ENCODE measurements at places on chromosomes 16 and 17.

DNA sequence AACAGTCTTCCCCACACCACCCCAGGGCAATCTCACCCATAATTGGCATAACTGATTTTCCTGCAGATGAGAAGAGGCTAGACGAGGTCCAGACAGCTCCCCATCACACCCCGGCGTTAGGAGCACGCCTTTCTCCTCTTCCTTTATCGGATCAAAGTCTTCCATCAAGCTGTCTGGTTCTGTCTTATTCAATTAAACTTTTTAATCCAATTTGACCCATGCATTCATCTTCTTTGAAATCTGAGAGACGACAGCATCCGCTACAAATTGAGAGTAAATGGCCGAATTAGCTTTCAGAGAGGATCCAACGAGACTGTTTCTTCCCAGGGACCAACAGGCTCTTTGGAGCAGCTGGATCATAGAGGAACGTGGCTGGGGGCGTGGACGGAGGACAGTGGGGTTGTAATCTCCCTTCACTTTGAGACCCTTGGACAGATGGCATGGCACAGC lies 44.4 kb upstream of the GPRC5B start:
- DNase-seq = peak; percentile 47

DNA sequence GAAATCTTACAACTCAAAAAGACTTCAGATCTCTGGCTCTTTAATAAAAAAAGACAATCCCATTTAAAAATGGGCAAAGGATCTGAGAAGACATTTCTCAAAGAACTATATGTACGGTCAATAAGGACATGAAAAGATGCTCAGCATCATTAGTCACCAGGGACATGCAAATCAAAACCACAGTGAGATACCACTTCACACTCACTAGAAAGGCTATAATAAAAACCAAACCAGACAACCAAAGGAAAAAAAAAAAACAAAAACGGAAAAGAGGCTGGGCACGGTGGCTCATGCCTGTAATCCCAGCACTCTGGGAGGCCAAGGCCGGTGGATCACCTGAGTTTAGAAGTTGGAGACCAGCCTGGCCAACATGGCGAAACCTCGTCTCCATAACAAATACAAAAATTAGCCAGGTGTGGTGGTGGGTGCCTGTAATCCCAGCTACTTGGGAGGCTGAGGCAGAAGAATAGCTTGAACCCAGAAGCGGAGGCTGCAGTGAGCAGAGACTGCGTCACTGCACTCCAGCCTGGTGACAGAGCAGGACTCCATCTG lies 1.7 kb upstream of the NPIPB7 start:
- DNase-seq = no peak

DNA sequence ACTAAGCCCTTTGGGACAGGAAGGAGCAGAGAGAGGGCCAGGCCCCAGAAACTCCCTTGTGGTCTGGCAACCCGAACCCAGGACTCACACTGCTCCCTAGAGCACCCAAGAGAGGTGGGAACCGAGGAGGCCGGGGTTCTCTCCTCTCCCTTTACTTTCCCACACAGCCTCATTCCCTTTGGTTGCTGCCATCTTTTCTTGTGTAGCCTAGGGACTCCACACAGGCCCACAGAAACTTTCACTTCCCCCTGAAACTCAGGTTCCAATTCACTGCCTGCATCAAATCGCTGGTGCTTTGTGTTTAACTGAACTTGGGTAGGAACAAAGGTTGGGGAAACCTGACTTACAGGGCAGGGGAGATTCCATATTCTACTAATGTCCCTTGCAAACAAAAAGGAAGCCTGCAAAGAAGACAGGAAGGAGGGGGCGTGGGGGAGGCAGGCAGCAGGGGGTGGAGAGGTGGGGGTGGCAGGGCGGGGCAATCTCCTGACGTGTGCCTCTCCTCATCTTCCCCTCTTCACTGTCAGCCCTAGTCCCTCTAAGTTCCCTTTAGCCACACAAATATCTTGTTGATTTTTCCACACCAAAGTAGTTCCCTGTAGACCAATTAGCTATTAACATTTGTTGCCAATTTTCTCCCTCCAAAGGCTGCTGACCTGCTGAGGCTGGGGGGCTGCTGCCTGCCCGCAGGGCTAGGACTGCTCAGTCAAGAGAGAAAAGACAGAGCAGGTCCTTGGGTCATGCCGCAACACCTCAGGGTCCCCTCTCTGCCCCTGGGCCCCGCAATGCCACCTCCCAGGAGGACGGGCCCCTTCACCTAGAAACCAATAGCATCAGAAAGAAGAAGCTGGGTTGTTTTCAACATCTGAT lies 8.0 kb downstream of the ST3GAL2 start:
- no peak for DNase-seq

DNA sequence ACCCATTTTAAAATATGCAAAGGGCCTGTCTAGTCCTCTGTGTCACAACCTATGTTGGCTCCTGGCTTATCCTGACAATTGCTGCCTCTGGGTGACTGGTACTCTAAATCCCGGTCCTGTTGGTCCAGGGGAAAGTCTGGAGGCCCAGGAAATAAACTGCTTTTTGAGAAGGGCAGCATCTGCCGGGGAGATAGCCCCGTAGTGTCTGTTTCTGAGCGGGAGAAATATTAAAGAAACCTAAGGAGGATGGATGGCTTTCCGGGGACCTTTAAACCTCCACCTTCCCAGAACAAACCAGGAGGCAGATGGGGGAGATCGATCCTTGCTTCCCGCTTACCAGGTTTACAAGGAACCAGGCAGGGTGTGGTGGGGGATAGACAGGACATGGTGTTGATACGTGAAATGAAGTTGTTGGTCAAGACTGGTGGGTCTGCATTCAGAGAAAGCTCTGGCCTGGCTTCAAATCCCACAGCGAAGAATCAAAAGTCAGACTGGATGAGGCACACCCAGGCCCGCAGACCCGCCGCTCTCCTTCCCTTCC lies 3.8 kb downstream of the HOXB2 start:
- DNase-seq = no peak

DNA sequence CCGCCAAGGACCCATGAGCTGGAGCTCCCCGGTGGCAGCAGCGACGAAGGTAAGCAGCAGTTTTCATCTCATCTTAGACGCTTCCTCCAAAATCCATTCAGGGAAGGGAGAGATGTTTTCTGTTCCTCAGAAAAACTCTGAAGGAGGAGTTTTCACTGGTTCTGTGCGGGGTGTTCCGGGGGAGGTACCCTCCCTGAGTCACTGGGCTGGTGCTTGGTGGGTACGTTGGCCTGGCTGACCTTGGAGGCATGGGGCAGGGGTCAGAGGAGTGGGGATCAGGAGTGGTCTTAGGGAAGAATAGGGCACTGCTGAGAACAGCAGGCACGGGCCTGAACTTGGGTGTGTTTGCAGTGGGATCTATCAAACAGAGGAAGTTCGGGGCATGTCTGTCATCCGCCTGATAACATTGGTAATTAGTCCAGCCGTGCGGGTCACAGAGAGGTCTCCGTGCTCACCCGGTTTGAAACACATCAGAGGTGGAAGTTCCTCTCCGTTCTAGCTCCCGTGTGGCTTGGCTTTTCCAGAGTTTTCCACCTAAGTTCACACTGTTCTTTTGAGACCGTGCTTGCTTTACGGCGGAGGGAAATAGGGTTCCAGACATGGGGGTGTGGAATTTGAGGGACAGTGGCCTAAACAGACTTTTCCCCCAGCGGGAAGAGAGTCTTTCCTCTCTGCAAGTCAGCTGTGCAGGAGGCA lies 59.6 kb upstream of the CIBAR2 start:
- DNase-seq = peak; percentile 64

DNA sequence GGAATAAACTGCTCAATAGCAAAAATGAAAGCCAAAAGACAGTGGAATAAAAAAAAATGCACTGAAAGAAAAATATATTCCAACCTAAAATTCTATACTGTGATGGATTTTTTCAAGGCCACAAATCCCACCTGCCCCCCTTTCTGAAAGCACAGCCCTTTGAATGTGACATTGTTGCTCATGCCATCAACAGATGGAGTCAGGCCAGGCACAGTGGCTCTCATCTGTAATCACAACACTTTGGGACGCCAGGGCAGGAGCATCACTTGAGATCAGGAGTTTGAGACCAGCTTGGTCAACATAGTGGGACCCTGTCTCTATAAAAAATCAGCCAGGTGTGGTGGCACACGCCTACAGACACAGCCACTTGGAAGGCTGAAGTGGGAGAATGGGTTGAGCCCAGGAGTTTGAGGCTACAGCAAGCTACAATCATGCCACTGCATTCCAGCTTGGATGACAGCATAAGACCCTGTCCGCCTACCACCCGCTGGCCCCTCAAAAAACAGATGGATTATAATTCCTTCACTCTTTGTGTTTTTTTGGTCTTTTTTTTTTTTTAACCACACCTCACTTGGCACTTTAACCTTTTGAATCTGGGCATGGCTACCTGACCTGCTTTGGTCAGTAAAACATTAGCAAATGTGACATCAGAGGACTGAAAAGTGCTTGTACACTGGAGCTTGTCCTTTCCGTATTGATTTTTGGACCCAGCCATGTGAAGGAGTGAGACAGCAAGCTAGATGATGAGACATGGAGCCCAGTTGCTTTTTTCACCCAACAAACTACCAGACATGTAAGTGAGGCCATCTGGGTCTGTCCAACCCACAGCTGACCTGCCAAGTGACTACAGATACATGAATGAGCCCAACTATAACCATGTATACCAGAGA lies 36.3 kb downstream of the GLG1 start:
- DNase-seq = no peak

DNA sequence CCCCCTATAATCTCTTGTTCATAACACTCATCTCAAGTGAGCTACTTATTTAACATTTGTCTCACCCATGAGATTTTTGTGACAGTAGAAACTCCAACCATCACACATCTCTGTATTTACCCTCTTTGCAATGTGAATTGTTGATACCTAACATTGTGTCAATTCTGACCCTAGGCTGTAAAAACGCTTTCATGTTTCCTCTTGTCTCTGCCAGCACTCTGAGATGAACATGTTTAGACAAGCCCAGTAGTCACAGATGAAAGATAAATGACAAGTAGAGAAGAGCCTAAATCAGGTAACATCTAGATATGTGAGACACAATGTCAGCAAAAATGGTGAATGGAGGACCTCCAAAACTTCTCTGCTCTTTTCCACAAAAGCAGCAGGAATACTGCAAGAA lies 1254.5 kb upstream of the GOT2 start:
- DNase-seq = no peak

GRCh38 chr16:79121906-79122305 lies 478.6 kb downstream of the MAF start:
- no peak for DNase-seq

- no peak for DNase-seq
Observed at GRCh38 chr17:57965521-57966160, 10.4 kb upstream of the CUEDC1 start.

DNA sequence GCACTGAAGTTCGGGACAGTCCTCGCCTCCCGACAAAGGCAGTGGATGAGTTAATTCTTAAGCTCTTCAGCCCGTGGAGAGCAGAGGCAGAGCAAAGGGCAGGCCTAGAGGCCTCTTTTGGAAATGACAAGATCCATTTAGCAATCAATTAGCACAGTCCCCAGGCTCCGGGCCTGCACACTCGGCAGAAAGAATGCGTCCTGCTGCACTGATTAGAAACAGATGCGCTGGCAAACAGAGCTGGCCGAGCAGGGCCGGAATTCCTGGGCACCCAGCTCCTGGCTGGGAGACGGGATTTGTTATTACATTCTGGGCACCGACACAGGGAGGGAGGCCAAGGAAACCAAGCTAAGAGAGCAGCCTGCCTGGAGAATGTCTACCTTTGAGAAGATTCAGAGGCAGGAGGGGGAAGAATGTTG lies 162.9 kb downstream of the COPRS start:
- DNase-seq = peak; percentile 90

GRCh38 chr17:63481488-63481870 lies 4.6 kb downstream of the ACE start:
- DNase-seq = no peak

DNA sequence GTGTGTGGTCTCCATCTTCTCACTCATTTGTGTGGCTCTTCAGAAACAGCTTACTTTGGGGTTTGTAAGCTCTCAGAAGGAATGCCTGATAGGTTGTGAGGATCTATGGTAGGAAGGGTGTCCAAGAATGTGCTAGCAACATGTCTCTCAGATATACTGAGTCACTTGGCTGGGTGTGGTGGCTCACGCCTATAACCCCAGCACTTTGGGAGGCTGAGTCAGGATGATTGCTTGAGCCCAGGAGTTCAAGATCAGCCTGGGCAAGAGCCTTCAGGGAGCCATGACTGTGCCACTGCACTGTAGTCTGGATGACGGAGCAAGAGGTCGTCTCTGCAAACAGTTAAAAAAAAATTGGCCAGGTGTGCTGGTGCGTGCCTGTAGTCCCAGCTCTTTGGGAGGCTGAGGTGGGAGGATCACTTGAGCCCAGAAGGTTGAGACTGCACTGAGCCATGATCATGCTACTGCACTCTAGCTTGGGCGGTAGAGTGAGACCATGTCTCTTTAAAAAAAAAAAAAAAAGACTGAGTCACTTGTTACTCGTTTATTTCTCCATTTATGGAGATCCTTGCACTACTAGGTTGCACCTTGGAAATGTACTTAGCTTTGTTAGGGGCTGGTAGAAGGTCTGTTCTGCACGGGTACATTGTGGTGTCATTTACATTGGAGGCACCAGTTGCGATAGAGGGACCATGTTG lies 232.0 kb downstream of the SNX29 start:
- DNase-seq = no peak

DNA sequence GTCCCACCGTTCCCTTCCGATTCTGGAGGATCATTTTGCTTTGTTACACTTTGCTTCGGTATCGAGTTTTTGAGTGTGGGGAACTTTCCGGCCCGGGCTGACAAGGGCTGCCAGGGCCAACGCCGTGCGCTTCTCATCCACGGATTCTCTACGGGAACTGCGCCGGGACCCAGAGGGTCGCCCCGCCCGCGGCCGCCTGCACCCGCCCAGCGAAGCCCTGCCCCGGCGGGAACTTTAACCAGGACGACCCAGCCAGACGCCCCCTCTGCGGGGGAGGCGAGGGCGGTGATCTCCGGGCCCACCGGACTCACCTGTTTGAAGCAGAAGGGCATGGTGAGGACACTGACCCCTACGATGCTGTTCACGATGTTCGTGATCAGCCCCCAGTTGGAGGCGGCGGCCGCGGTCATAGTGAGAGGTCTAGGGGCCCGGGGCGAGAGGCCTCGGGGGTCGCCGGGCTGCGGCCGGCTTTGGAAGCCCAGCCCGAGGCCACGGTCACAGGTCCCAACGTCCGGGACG lies 536 bp downstream of the SLC38A10 start:
- DNase-seq = peak; percentile 74

DNA sequence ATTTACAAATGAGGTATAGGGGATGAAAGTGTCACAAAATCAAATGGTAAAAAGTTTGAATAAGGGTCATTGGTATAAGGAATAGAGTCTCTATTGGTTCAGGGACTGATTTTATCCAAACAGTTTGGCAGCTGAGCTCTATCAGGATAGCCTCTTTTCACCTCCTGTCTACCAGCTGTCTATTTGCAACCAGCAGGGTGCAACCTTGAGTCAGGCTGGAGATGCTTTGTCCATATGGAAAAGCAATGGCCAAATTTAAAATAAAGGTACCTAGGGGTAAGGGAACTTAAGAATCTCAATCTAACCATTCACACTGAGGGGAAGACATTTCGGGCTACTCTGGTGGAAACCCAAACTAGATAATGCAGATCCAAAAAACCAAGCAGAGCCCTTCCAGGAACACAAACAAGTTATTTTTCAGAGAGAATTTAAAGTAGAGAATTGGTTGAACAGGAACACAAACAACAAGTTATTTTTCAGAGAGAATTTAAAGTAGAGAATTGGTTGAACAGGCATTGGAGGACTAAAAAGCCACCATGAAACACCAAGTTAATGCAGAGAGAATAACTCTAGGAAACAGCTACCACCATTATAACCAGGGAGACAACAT lies 12.6 kb upstream of the CA10 start:
- DNase-seq = peak; percentile 59

- DNase-seq = no peak
Observed at GRCh38 chr17:79545251-79546005, 65.4 kb downstream of the RBFOX3 start.

Measured in SK-N-SH (cell line).